ENCODE measurements at places on chromosomes 16 and 17.

GRCh38 chr17:66426397-66427033 lies 124.1 kb downstream of the PRKCA start:
- DNase-seq = peak; percentile 13

DNA sequence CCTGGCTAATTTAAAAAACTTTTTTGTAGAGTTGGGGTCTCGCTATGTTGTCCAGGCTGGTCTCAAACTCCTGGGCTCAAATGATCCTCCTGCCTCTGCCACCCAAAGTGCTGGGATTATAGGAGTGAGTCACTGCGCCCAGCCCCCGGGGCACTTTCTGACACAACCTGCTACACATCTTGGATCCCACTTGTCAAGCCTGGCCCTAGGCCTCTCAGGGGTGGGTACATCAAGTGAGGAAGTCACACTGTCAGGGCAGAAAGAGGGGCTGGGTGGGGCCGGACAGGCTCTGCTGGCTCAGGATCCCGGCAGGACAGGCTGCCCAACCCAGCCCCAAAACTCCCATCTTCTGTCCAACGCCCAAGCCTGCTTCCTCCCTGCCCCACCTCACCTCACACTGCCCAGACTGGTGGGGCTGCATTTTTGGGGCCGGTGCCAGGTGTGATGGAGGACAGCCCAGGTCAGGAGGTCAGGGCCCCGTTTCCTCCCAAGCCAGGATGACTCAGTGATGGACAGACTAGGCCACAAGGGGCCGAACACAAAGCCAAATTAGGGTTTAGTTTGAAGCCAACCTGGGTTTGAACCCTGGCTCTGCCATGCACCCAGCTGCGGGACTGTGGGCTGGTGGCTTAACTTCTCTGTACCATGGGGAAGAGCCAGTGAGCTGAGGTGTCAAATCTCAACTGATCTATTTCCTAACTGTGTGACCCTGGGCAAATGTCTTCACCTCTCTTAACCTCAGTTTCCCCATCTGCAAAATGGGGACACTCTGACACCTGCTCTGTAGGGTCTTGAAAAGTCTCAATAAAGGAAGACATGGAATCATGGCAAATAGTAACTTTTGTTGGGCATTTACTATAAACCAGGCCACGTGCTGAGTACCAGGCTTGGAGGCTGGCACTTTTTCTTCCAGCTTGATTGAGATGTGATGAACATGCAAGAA lies 8.9 kb upstream of the PPL start:
- no peak for DNase-seq

GRCh38 chr17:19370493-19370960 lies 7.8 kb upstream of the MAPK7 start:
- DNase-seq = no peak

DNA sequence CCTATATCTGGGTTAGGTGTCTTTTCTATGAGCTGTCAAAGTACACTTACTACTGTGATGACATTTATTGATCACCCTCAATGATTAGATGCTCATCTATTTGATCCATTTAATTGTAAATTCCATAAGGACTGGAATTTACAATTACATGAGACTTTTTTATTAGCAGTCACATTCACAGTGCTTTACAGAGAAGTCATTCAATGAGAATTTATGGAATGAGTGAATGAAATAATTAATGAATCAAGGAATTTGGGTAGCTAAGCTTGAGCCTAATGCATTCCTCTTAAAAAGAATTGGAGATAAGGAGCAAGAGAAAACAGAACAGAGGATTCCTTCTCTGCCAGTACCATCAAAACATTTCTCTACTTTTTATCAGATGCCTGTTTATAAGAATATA lies 1437.5 kb upstream of the CDH8 start:
- DNase-seq = no peak

DNA sequence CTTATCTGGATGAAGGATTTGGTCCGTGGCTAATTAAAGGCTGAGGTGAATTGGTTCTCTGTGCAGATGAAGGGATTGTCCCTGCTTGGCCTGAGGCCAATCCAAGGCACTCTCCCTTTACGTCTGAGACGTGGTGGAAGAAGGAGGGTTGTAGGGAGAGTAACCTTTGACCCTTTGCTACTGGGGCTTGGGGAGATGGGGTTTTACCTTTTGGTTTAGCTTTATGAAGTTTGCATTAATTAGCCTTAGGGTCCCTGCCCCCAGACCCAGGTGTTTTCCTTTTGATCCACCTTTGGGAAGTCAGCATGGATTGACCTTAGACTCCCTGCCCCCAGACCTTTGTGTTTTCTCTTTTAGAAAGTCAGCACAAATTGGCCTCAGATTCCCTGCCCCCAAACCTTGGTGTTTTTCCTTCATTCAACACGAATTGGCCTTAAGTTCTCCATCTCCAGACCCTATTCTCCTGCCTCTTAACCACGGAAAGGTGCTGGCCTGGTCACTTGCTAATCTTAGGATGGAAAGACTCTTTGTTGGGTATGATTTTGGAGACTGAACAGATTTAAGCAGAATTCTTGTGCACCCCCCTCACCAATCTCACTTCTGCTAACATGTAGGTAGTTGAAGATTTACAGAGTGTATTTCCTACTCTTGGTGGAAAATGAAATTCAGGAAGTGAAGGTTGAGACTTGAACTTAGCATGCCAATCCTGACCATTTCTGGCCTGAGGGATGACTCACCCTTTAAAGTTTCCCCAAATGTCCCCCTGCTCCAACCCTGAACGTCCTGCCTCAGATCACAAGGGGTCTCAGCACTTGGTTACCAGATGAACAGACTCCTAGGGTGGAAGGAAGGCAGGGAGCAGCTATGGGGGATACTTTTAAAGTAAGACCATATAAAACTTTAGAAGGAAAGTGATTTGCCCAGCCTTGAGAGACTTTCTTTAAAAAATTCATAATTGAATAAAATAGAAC lies 23.1 kb upstream of the MMD start:
- DNase-seq = no peak

- DNase-seq = no peak
Measured at GRCh38 chr16:49183911-49184310, 97.7 kb downstream of the CBLN1 start.

DNA sequence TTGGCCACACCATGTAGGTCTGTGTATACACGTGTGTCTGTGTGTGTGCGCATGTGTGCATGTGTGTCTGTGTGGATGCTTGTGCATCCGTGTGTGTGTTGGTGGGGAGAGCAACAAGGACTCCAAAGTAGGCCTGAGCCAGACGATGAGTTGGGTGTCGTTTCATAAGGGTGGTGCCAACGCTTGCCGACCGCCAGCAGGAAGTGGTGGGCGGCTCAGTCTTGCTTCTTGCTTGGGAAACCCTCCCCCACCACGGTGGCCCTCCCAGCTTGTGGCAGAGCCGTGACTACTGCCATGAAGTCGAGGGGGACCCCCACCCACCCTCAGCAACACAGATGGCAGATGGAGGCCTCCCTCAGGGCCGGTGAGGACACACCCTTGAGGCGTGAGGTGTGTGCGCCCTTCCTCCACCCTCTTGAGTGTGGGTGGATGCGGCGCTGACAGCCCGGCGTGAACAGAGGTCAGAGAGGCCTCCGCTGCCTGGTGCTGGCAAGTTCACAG lies 17.5 kb downstream of the SBK1 start:
- no peak for DNase-seq

Data from GM12864 (cell line).